ENCODE measurements at places on chromosomes 11 and 22.

GRCh38 chr11:35344681-35345574 is 74.4 kb downstream of the SLC1A2 start:
- DNase-seq: no peak

- DNase-seq: no peak
These were observed 24.3 kb downstream of the FAM83F start for GRCh38 chr22:40019100-40019499.

GRCh38 chr22:43385770-43386641 is 25.8 kb upstream of the MPPED1 start:
- DNase-seq: peak; percentile 66

DNA sequence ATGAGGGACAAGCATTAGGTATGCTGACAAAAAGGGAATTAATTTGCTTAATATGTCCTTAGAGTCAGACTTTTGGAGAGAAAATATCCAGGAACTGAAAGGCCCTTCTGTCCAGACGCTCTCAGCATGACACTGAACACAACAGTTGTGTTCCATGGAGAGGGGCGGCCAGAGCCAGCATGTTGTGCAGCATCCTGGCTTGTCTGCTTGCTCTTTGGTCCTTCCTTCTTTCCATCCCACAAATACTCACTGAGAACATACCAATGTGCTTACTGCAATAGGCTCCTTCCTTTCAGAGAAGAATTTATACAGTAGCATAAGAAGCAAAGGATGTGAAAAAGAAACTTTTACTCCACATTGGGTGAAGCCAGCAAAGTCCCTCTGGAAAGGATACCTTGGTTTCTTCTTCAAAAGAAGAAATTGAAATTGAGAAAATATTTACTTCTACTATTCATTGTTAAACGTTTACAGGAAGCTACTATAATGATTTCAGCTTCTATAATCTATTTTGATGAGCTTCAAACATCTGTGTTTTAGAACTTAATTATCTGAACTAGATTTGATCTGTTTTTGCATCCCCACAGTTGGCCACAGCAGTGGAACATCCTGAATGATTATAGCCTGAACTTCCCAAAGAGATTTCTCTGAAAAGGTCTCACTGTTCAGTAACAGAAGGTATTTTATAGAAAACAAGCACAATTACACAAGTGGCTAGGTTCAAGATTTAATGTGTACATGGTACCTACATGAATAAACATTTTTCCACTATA is 304.1 kb upstream of the PITPNB start:
- DNase-seq: peak; percentile 73

GRCh38 chr22:41132550-41132949 is 40.2 kb downstream of the EP300 start:
- no peak for DNase-seq

DNA sequence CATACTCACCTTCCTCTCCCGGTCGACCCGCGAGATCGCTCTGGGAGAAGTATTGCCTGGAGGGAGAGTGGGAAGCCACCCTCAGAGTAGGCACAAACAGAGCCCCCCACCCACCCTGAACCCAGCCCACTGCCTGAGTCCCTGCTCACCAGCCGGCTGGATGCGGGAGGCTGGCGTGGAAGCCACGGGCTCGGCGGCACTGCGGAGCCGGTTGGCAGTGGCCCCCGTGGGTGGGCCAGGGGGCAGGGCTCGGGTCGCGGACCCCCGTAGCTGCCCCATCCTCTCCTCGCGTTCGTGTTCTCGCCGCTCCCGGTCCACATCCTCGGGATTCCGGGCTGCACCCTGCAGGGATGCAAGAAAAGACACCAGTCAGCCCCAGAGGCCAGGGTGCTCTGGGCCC is 21.4 kb upstream of the TMEM184B start:
- no peak for DNase-seq

DNA sequence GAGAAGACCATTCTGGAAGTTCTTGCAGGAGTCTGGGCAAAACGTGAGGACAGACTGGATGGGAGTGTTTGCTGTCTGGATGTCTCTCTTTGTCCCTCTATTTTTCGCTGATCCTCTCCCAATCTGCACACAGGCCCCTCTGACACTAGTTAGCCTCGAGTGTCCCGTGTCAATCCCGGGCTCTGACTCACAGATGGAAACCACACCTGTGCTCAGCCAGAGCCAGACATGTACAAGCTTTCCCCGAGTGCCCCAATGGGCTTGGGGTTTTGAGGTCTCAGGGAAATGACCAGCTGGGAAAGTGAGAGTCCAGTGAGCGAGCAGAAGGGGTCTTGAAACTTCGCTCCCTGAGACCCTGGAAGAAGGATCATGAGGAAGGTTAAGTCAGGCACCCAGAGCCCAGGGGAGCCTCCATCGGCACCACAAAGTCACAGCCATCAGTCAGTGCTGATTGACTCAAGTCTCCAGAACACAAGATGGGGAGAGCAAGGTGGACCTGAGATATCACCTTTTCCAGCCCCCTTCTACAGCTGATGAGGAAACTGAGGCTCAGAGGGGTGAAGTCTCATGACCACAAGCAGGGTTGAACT is 13.9 kb downstream of the APOL2 start:
- no peak for DNase-seq

DNA sequence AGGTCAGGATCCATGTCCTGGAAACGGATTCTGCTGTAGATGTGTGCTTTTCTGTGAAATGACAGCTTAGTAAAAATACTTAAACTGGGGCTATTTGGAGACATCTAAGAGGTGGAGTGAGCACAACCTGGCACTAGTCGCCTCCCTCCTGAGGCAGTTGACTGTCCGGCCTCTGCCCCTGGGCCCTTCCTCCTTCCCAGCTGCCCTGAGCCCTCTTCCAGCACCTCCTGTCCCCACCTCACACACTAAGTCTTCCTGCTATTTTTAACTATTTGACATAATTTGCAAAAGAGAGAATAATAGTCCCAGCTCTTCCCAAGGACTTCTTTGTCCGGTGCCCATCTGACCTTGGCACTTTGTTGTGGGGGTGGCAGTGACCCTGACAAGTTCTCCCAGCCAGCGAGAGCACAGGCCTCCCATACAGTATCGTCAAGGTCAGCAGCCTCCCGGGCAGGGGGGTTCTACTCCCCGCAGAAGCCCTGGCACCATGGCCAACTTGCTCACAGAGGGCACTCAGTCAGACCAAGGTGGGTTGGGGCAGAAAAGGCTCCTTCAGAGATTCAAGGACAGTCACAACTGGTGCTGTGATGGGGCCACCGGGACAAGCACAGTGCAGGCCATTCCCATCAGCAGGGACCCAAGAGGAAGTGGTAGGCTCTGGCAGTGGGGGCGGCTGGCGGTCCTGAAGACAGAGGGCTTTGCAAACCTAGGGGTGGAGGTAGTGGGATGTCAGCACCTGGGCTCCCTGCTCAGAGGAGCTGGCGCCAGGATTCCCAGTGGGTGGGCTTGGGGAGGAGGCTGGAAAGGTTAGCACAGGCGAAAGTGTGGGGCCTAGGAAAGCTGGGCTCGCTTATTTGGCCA is 5.5 kb upstream of the NEAT1 start:
- no peak for DNase-seq

- no peak for DNase-seq
These were observed 867.6 kb downstream of the TBC1D22A start for GRCh38 chr22:47629791-47630655.

GRCh38 chr11:45665206-45665932 is at the start of gene CHST1:
TSS of gene CHST1 (minus strand) at chr11:45665622. CDS start at chr11:45650923, 14,699 bp downstream.
- DNase-seq: peak; percentile 13

GRCh38 chr11:15697437-15698236 is 582.9 kb downstream of the INSC start:
- no peak for DNase-seq

DNA sequence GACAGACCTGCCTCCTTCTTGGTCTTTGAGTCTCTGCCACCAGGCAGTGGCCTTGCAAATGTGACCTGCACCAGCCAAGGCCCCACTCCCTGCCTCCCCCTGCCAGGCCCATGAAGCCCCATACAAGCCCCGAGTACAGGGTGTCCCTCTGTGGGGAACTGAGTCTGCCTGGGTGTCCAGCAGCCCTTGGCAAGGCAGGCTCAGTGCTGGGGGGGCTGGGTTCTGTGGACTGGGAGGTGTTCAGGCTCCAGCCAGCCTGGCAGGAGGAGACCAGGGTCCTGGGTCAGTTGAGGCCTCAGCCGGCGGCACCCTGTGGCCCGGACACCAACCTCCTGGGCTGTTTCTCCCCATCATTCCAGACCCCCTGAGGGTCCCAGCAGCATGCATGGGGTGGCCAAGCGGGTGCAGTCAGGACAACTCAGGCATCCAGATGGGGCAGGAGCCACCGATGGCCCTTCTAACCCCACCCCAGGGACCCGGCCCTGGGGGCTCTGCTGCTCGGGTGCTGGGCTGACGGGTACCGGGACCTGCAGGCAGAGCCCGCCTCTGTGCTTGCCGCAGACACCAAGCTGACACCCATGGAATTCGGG is 5.7 kb downstream of the MUC5AC start:
- no peak for DNase-seq

GRCh38 chr11:17014321-17014832 is at the start of gene PLEKHA7:
TSS of gene PLEKHA7 (minus strand) at chr11:17014414. CDS start at chr11:17014401, 13 bp downstream.
- no peak for DNase-seq

DNA sequence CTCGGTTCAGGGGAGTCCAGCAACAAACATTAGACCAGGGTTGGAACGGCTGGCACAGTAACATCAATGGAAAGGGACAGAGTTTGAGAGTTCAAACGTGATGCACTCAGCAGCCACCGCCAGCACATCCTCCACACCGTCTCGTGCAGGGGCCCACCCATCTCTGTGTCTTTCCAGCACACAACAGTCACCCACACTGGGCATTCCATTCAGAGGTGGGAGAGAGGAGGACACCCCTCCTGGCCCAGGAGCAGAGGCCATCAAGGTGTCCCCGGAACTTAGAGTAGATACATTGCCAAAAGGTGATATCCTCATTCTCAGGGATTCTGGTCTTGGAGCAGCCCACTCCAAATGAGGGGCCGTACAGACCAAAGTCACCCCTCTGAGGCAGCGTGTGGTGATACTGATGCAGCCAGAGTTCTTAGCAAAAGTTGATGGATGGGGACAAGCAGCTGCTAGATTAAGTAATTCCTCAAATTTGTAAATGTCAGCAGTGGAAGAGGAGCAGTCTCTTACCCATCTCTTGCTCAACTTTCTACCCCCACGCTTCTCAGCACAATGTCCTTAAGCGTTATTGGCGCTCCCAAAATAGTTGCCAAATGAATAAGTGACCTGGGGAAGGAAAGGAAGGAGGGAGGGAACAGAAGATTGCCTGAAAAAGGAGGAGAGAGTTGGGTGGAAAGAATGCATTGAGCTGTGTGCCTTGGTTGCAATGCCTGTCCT is 5.5 kb downstream of the SNAP29 start:
- no peak for DNase-seq

DNA sequence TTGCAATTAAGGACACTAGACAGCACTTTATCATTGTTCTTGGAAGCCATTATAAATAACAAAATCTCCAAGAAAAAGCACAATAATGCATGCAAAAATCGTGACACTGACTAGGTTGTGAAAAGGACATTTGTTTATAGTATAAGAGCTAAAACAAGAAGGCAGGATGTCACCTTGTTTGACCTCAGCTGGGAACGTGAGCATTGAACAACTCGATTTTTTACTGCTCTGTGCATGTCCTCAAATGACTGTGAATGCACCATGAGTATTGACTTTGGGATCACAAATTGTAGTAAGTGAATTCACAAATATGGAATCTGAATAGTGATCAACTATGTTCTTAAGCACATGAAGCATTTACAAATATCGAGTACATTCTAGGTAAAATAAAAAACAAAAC is 35.3 kb upstream of the ARHGAP20 start:
- no peak for DNase-seq

GRCh38 chr11:121895919-121896318 is 220.1 kb downstream of the BLID start:
- DNase-seq: peak; percentile 19

DNA sequence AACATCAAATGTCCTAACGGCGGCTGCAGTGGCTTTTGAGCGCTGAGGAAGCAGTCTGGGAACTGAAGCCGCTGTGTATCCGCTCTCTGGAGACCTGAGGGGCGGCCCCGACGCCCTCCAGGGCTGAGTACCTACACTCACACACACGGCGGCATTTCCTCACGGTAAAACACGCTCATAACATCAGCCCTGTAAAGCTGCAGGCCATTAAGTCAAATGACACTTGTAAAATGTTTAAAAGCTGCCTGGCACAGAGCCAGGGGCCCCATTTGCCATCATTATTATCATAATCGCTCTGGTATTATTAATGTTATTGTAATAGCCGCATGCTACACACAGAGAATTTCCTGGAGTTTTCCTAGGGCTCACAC is 5.1 kb downstream of the CARS1 start:
- no peak for DNase-seq

DNA sequence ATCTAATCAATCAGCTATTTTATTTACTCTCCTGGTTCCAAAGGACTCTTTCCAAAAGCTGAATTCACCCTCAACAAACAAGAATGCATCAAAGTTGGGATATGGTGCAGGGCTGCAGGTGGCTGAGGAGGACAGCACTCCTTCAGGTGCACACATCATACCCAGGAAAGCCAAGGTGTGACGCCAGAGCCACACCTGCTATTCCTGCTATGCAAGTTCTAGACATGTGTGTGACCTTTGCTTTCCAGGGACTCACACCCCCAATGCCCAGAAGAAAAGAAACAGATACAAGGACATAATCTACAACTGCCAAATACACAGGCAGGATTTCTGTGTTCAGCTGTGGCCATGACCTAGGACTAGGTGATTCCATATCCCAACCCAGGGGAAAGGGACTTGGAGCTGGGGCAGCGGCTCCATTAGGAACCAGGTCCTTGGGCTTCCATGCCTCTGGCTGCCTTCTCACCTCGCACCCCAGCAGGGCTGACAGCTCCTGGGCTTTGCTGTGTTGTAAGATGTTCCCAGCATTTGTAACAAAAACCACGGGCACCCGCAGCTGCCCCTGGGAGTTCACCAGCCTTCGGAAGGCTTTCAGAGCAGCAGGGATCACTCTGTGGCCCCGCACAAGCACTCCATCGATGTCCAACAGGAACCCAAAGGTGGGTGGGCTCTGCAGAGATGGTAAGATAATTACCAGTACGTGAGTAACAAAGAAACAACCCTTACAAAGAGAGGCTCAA is 9.8 kb downstream of the HDHD5 start:
- DNase-seq: no peak

DNA sequence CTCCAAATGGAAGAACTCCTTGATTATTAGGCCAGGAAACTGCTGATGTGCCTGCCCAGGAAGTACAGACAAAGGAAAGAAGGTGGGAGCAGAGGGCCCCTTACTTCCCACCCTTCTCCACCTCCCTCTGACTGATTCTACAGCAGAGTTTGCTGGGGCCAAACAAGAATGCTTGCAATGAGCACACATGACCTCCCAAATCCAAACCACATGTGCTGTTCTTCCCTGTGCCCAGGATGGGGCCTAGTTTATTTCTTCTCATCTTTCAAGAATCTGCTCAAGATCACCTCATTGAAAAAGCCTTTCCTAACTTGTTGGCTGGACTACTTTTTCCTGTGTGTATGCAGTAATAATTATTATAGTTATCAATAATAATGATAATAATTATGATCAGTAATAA is 286.1 kb downstream of the RAB38 start:
- no peak for DNase-seq

Measured in astrocyte of the spinal cord (primary cell).